ENCODE measurements at places on chromosomes 13 and 19.

GRCh38 chr13:112885782-112886268 lies 83.2 kb upstream of the MCF2L start:
- DNase-seq = no peak
- H3K27ac ChIP-seq = no peak overlapping the region
- H3K36me3 ChIP-seq = peaks cover 17% of the 10 kb centered on the region

DNA sequence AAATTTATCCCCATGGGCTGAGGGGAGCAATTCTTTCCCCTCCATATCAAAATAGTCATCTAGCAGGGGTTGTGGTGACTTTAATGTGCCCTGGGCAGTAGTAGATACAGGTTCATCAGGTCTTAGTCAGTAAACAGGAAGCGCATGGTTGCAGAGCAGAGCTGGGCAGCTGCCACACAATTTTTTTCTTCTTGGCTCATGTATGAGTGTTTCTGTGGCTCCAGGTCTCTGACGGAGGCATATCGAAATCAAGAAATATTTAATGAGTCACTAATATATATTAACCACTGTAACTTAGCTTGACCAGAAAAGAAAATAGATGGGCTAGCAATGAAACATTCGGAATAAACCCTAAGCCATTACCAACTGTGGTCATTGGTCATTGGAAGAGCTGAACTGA lies 68.4 kb upstream of the UBL3 start:
- H3K27ac ChIP-seq = no peak overlapping the region
- no peak overlapping the region for H3K4me3 ChIP-seq
- no peaks in the 10 kb centered on the region for H3K27me3 ChIP-seq
- H3K4me1 ChIP-seq = no peaks in the 10 kb centered on the region

GRCh38 chr13:46032341-46032740 lies 20.2 kb downstream of the ZC3H13 start:
- H3K4me3 ChIP-seq = no peak overlapping the region
- DNase-seq = no peak
- no peak overlapping the region for H3K27ac ChIP-seq
- no peaks in the 10 kb centered on the region for H3K27me3 ChIP-seq

GRCh38 chr13:34066344-34066743 lies 248.4 kb downstream of the RFC3 start:
- H3K27me3 ChIP-seq = no peaks in the 10 kb centered on the region
- H3K4me1 ChIP-seq = no peaks in the 10 kb centered on the region
- DNase-seq = no peak
- no peak overlapping the region for H3K4me3 ChIP-seq

- H3K27me3 ChIP-seq = no peaks in the 10 kb centered on the region
- DNase-seq = no peak
- no peak overlapping the region for H3K27ac ChIP-seq
- no peaks in the 10 kb centered on the region for H3K4me1 ChIP-seq
- no peak overlapping the region for H3K4me3 ChIP-seq
Measured at GRCh38 chr13:26500618-26501320, 56.7 kb upstream of the WASF3 start.

GRCh38 chr19:10639836-10640235 lies 14.3 kb upstream of the ILF3 start:
- DNase-seq = no peak
- no peak overlapping the region for H3K27ac ChIP-seq
- no peaks in the 10 kb centered on the region for H3K4me1 ChIP-seq
- peaks cover 81% of the 10 kb centered on the region for H3K36me3 ChIP-seq

GRCh38 chr19:47093841-47094240 lies 19.7 kb downstream of the ZC3H4 start:
- H3K4me1 ChIP-seq = peaks cover 22% of the 10 kb centered on the region
- H3K4me3 ChIP-seq = no peak overlapping the region
- peak overlapping the region; percentile 85 for H3K27ac ChIP-seq
- no peak for DNase-seq

GRCh38 chr13:41492432-41493260 lies 35.3 kb downstream of the RGCC start:
- peak overlapping the region; percentile 80 for H3K27ac ChIP-seq
- H3K4me1 ChIP-seq = peaks cover 25% of the 10 kb centered on the region
- no peaks in the 10 kb centered on the region for H3K27me3 ChIP-seq
- DNase-seq = no peak

- H3K4me3 ChIP-seq = no peak overlapping the region
- peaks cover 16% of the 10 kb centered on the region for H3K36me3 ChIP-seq
- no peak overlapping the region for H3K27ac ChIP-seq
- no peak for DNase-seq
- H3K4me1 ChIP-seq = no peaks in the 10 kb centered on the region
Measured at GRCh38 chr19:18364826-18365528, 21.0 kb upstream of the GDF15 start.

DNA sequence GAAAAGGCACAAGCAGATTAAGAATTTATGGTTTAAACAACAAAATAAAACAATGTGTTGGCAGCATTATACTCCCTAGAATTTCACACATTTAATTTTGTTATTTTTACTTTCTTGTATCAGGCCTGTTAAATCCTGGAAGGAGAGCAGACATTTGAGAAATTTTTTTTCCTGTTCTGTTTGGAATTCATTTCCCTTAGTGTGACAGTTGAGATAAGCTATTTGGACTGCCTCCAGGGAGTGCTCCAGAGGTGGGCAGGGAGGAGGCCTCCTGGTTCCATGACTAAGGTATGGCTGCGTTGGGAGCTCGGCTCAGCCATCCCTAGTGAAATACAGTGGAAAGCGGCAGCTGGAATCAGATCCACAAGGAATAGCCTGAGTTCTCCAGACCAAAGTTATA lies 185.7 kb downstream of the KCNRG start:
- H3K27ac ChIP-seq = no peak overlapping the region
- no peaks in the 10 kb centered on the region for H3K27me3 ChIP-seq
- no peak for DNase-seq
- H3K4me3 ChIP-seq = no peak overlapping the region
- no peaks in the 10 kb centered on the region for H3K36me3 ChIP-seq

GRCh38 chr19:9871626-9872338 lies 36.7 kb downstream of the PIN1 start:
- peaks cover under 1% of the 10 kb centered on the region for H3K4me1 ChIP-seq
- no peak for DNase-seq
- H3K4me3 ChIP-seq = no peak overlapping the region
- no peaks in the 10 kb centered on the region for H3K27me3 ChIP-seq

- no peaks in the 10 kb centered on the region for H3K27me3 ChIP-seq
- H3K36me3 ChIP-seq = no peaks in the 10 kb centered on the region
- H3K27ac ChIP-seq = peak within 1 kb of the TSS; percentile 41
Measured at GRCh38 chr19:42528354-42529247, at the start of gene CEACAM1. TSS of gene CEACAM1 (minus strand) at chr19:42528481. CDS start at chr19:42528374, 107 bp downstream.

- no peak for DNase-seq
- no peaks in the 10 kb centered on the region for H3K36me3 ChIP-seq
- H3K4me1 ChIP-seq = no peaks in the 10 kb centered on the region
- H3K4me3 ChIP-seq = no peak overlapping the region
- no peak overlapping the region for H3K27ac ChIP-seq
Measured at GRCh38 chr19:13410946-13411345, 95.3 kb downstream of the CACNA1A start.

GRCh38 chr19:47190167-47190727 lies 40.8 kb downstream of the BBC3 start:
- peak; percentile 29 for DNase-seq
- peaks cover 47% of the 10 kb centered on the region for H3K4me1 ChIP-seq
- H3K27ac ChIP-seq = no peak overlapping the region

DNA sequence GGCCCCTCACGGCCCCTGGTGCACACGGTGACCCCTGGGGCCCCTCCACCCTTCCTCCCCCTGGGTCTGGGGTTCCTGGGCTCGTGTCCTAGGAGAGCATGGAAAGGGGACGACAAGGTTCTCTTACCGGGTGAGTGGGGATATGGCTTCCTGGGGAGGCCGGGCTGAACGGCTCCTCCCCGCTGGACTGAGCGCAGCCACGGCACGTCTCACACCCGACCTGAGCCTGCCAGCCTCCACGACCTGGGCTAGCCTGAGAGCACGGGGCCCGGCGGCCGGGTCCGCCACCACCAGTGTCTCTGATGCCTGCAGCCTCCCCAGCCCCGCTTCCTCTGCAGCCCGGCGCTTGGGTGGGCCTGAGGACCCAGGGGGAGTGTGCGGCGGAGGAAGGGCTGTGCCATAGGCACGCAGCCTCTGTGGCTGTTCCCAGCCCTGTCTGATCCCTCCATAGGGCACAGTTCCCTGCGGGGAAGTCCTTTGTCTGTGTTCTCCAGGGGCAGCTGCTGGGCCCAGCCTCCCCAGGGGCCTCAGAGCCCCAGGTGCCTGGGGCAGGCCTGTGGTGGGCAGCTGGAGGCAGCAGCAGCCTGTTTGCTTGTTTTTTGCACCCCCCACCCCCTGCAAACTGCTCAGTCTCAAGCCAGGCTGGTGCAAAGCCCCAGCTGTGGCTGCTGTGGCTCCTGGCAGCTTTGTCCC lies 15.0 kb downstream of the PLIN4 start:
- no peaks in the 10 kb centered on the region for H3K27me3 ChIP-seq
- H3K36me3 ChIP-seq = peaks cover 17% of the 10 kb centered on the region

GRCh38 chr19:53993448-53993847 lies 2.0 kb downstream of the CACNG6 start:
- H3K4me3 ChIP-seq = no peak overlapping the region
- DNase-seq = no peak
- H3K27ac ChIP-seq = no peak overlapping the region

GRCh38 chr13:85099245-85099644 lies 700.0 kb downstream of the SLITRK6 start:
- no peaks in the 10 kb centered on the region for H3K36me3 ChIP-seq
- H3K27me3 ChIP-seq = no peaks in the 10 kb centered on the region
- no peaks in the 10 kb centered on the region for H3K4me1 ChIP-seq
- H3K27ac ChIP-seq = no peak overlapping the region

DNA sequence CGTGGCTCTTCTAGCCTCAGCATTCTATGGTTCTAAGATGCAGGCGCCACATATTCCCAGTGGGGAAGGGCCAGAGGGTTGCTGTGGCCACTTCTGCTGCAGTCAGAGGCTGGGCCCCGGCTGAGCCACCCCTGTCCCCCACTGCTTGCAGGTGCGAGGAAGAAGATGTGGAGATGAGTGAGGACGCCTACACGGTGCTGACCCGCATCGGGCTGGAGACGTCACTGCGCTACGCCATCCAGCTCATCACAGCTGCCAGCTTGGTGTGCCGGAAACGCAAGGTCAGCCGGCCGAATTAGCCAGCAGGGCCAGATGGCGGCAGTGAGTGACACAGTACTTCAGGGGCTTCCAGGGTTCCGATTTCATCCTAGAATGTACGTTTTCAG lies 2.0 kb downstream of the LHB start:
- no peak for DNase-seq
- H3K27ac ChIP-seq = no peak overlapping the region
- peaks cover 16% of the 10 kb centered on the region for H3K36me3 ChIP-seq

DNA sequence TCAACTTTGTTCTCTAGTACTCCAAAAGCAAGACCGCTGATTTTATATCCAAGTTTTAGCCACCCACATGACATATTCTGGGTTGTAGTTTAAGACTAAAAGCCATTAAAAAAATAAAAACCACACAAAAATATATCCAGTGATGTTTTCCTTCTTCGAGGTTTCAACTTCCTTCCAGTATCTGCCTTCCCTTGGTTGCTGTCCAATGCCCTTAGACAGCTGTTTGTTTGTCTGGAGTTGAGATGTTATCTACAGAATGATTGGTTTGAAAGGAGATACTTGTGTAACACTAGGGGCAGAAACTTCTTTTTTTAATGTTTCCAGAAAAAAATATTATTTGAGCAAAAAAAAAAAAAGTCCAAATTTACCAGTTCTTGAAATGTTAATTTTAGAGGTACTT lies 591.5 kb upstream of the PCDH9 start:
- DNase-seq = no peak
- no peak overlapping the region for H3K27ac ChIP-seq
- H3K36me3 ChIP-seq = no peaks in the 10 kb centered on the region

GRCh38 chr13:90770334-90770733 lies 577.2 kb upstream of the MIR17HG start:
- no peak for DNase-seq
- no peaks in the 10 kb centered on the region for H3K36me3 ChIP-seq
- no peak overlapping the region for H3K4me3 ChIP-seq
- H3K27ac ChIP-seq = no peak overlapping the region
- no peaks in the 10 kb centered on the region for H3K27me3 ChIP-seq

DNA sequence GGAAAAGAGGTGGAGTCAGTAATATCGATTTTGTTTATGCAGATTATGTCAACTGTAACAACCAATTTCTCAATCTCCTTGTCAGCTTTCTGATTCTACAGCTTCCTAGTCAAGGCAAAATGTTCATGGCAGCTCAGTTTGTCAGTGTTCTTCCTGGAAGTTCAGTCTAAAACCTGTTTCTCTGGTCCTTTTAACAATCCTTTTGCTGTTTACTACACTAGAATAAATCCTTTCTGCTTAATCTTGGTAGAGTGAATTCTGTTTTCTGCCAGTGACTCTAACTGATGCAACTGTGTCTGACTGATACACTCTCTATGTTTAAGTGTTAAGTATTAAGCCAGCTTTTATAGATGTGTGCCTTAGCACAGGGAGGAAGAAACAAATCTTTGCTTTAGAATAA lies 516.9 kb upstream of the KLF12 start:
- DNase-seq = no peak
- H3K27me3 ChIP-seq = no peaks in the 10 kb centered on the region
- H3K36me3 ChIP-seq = no peaks in the 10 kb centered on the region
- H3K4me3 ChIP-seq = no peak overlapping the region
- no peaks in the 10 kb centered on the region for H3K4me1 ChIP-seq
